ENCODE measurements at places on chromosomes 1 and 21.

DNA sequence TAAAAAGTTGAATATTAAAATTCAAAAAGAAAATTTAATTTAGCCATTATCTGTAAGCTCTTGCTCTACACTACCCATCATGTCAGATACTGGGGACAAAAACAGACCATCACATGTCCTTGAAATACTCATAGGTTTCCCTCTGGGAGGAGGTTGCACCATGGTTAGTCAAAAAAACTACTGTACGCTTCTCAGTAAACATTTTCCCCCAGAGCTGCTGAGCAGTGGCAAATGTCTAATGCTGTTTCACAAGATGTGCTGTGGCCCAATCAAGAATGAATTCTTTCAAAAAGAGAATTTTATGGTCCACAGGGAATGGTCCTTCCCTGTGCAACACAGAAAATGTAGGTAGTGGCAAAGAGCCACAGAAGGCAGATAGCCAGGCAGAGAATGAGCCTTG is 6.1 kb downstream of the SLC25A24 start:
- DNase-seq = no peak

DNA sequence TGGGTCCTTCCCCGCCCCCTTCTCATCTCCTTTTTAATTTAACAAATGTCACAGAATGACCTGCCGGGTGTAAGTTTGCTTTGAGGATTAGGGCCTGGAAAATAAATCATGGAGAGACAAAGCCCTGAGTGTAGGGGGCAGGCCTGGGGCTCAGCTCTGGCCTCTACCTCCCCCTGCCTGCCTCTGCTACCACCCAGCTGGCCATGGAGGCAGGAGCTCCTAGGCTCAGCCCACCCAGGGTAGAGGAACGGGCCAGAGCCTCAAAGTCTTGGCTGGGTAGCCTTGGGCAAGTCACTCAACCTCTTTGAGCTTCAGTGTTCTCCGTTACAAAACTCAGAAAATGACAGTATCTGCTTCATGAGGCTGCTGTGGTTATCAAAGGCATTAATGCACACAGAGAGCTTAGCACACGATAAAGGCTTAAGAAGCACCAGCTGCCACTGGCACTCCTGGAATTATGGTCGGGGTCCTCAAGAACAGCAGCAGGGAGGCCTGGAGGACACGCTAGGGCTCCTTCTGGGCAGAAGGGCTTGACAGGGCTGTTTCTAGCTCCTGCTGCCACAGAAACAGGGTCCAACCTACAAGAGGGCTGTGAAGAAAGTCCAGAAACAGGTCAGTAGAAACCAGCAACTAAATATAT is 39.0 kb downstream of the LRP8 start:
- no peak for DNase-seq

DNA sequence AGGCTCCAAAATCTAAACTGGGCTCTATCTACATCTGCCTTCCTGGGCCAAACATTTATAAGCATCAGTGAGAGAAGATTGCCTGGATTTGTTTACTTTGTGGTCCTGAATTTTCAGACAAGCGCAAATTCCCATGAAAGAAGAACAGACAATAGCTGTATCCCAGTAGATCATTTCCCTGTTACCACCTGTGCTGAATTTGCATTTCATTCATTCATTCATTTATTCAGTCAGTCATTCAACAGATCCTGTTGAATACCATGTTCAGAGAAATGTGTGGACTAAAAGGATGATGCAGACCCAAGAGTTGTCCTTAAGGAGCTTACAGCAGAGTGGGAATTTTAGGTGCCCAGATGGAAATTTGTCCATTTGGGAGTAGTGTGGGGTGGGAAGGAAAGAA is 2.2 kb downstream of the PGM1 start:
- no peak for DNase-seq

DNA sequence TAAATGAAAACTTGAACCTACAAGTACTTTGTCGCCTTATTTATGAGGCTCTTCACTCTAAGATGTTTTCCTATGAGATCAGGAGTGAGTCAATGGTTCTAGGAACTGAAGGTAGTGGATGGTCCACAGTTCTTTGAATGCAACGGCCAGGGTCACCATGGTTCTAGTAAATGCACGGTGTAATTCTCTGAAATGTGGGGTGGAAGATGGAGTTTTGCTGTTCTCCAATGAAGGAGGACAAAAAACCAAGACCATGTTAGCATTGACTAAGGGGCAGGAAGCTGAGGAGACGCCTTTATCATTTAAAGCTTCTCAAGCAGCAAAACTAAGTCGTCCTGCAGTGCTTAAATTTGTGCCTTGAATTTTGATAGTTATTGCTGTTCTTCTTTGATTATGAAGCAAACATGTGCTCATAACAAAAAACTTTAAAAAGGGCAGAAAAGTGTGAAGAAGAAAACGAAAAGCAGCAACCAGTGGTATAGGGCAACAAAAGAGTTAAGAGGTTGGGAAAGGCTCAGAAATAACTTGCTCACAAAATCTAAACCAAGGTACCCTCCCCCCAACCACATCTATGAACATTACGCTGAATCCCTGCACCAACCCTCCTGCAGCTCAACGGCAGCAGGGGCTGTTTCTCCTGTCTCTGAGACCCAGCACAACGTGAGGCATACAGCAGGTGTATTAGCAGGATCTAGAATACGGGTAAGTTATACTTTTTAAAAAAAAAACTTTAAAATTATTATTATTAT is 85.0 kb downstream of the MRPL37 start:
- DNase-seq = no peak

DNA sequence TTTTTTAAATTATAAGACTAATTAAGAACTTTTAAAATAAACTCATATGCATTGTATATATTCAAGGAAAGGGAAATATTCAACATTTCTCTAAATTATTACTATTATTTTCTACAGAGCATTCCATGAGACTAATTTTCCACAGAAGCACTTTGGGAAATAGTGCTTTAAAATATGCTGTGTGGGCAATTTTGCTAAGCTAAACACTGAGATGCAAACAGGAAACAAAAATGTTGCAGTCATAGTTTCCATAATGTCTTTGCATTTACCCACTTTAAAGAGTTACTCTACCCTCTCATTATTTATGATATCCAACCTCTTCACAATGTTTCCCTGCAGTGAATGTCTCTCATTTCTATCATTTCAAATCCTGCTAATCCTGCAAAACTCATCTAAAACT is 269.6 kb upstream of the BEND5 start:
- no peak for DNase-seq

GRCh38 chr21:35606146-35606545 is 454.2 kb downstream of the SETD4 start:
- DNase-seq = no peak

DNA sequence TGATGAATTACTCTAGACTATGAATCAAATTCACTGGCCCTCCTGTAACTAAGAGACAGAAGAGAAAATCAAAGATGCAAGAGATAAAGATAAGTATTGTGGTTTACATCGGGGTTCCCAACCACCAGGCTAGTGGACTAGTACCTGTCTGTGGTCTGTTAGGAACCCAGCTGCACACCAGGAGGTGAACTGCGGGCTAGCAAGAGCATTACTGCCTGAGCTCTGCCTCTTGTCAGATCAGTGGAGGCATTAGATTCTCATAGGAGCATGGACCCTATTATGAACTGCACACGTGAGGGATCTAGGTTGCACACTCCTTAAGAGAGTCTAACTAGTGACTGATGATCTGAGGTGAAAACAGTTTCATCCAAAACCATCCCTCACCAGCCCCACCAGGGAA is 58.9 kb upstream of the DUSP10 start:
- no peak for DNase-seq

DNA sequence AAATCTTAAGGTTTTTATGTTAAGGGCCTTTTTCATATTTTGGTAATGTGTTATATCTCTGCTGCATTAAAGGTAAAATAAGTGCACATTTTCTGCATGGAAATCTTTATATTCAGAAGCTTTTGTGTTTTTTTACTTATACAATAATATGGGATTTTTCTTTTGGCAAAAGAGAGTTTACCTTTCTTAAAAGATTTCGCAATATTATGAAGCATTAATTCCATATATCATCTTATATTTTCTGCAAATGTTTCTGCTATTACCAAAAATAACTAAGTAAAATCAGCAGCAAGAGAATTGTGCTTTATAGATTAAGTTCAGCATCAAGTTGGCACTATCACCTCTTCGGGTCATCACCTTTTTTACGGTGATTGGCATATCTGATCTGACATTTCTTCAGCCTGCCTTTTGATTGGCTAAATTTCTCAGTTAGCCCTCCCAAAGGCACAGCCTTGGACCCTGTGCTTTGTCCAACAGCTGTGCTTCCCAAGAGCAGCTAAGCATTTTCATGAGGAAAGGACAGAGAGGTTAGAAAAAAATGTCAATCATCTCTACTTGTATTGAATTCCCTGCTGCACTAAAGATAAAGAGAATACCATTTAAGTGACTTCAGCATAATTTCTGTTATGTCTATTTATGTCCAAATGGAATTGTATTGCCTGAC is 767.1 kb upstream of the PRMT6 start:
- DNase-seq = no peak

DNA sequence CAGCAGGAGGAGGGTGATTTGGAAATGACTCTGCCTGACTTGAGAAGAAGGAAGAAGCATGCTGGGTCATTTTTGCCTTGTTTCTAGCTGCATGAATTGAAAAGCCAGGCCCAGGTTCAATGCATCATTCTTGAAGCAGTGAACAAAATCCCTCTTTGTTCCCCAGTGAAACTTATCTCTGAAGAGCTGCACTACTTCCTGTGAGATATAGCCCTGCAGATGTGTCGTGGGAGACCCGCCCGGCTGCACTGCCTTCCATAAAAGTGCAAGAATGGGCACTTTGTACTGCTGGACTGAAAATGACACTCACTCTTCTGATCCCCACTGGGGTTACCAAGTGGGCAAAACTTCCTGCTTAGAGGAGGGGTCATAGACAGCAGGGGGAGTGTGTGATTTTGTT is 249.2 kb upstream of the NFIA start:
- no peak for DNase-seq
